ENCODE measurements at places on chromosomes 11 and 22. TPM values are rescaled to one million over a fixed set of nuclear protein-coding genes. Genes with fewer than 3 reads are reported as not detected.

Gene MAP6
- total RNA-seq: 12.4 TPM

Gene SMC1B
- not detected for total RNA-seq

DNA sequence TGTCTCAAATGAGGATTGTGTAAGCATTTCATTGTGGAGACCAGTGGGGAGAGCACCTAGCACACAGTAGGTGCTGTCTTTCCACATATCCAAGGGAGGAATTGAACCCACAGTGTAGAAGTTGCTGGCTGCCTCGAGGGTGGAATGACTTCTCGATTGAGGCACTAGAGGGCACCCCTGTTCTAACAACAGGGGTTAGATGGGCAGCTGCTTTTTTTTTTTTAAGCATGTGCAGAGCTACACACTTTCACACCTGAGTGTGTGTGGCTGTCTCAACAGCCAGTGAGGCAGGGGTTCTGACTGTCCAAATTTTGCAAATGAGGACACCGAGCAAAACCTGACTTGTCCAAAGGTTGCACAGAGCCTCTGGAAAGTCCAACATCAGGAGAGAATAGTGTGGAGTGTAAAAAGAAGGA lies 118.2 kb upstream of the CRYBB3 start:
- no peak overlapping the region for H3K4me3 ChIP-seq
- H3K27me3 ChIP-seq: no peaks in the 10 kb centered on the region
- H3K27ac ChIP-seq: no peak overlapping the region
- DNase-seq: no peak
- H3K36me3 ChIP-seq: no peaks in the 10 kb centered on the region

GRCh38 chr11:22076271-22076930 lies 116.5 kb upstream of the ANO5 start:
- no peaks in the 10 kb centered on the region for H3K36me3 ChIP-seq
- H3K4me1 ChIP-seq: no peaks in the 10 kb centered on the region
- H3K27ac ChIP-seq: no peak overlapping the region
- H3K4me3 ChIP-seq: no peak overlapping the region

DNA sequence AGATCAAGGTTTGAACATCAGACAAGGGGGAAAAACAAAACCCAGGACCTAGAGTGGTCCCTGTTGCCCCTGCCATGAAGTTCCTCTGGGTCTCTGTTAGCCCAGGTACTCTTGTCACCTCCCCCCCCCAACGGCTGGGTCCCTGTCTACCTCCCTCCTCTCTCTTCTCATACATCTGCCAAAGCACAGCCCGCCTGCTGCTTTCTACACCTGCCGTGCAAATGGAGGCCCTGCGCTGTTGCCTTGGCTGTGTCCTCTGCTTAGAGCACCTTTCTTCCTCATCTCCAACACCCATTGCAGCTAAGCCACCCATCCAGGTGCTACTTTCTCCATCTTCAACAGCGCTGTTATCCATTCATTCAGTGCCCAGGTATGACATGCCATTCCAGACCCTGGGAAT lies 99.2 kb downstream of the TP53I11 start:
- DNase-seq: no peak
- H3K36me3 ChIP-seq: no peaks in the 10 kb centered on the region
- H3K4me3 ChIP-seq: no peak overlapping the region
- no peak overlapping the region for H3K27ac ChIP-seq
- no peaks in the 10 kb centered on the region for H3K27me3 ChIP-seq

DNA sequence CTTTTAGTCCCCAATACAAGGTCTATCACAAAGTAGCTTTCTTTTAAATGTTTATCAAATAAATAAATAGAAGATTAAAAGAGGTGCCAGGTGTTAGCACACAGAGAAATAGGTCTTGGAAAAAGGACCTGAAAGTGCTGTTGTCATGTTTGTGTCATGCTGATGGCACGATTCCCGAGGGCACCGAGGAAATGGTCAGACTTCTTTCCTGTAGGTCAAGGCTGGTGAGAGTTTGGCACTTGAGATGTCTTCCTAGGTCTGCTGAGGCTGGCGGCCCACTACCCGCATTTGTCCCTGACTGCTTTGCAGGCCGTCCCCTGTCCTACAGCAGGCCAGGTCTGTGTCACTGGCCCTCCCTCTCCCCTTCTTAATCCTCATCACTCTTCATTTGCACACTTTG lies 112.1 kb downstream of the ATXN10 start:
- no peaks in the 10 kb centered on the region for H3K27me3 ChIP-seq
- H3K4me1 ChIP-seq: peaks cover 16% of the 10 kb centered on the region
- no peak overlapping the region for H3K27ac ChIP-seq
- H3K4me3 ChIP-seq: no peak overlapping the region
- no peaks in the 10 kb centered on the region for H3K36me3 ChIP-seq

DNA sequence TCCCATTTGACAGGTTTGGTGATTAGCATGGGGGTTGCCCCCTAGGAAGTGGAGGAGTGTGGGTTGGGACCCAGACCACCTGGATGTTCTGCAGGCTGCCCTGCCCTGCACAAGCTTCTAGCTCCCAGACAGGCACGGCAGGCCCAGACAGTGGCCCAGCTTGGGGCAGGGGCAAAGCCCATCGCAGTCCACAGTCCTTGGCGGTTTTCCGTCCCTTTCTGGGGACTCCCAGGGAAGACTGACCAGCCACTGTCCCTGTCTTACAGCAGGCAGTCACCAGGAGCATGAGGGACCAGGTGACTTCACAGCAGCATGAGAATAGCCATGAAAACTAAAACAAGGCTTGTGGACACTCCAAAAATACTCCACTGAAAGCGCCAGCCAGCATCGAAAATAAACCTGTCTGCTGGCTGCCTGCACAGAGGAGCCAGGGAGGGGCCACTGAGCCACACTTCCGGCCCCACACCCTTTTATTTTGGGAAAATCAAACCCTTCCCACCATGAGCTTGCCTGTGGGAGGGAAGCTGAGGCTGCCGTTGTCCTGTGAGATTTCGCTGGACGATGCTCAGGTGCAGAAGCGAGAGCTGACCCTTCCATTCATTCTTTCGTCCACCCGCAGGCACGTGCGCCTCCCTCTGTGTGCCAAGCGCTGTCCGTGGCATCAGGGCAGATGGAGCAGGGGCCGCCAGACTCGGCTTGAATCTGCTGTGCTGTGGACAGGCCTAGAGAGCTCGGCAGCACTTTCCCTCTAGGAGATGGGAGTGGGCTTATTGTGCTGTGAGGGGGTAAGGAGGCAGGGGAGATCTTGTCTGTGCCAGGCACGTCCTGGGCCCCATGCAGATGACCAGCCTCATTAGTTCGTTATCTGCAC lies 28.0 kb downstream of the FADD start:
- DNase-seq: no peak
- no peaks in the 10 kb centered on the region for H3K27me3 ChIP-seq
- no peak overlapping the region for H3K4me3 ChIP-seq

DNA sequence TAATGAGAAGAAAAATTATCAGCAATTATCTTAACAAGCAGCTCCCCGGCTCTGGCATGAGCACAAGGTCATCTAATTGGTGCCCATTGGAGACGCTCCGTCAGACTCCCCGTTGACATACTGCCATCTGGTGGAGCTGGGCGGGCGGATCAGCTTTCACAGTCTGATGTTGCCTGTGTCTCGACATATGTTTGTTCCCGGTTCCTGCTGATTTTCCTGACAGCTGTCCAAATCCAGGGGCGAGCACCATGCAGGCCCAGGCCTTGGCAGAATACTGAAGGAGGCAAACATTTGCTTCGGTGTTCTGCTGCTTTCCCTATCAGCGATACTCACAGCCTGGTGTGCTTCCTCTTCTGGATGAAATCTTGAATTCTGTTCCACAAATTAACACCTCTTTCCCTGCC lies 43.8 kb upstream of the BARX2 start:
- H3K4me3 ChIP-seq: no peak overlapping the region
- peak; percentile 77 for DNase-seq
- H3K27ac ChIP-seq: no peak overlapping the region

DNA sequence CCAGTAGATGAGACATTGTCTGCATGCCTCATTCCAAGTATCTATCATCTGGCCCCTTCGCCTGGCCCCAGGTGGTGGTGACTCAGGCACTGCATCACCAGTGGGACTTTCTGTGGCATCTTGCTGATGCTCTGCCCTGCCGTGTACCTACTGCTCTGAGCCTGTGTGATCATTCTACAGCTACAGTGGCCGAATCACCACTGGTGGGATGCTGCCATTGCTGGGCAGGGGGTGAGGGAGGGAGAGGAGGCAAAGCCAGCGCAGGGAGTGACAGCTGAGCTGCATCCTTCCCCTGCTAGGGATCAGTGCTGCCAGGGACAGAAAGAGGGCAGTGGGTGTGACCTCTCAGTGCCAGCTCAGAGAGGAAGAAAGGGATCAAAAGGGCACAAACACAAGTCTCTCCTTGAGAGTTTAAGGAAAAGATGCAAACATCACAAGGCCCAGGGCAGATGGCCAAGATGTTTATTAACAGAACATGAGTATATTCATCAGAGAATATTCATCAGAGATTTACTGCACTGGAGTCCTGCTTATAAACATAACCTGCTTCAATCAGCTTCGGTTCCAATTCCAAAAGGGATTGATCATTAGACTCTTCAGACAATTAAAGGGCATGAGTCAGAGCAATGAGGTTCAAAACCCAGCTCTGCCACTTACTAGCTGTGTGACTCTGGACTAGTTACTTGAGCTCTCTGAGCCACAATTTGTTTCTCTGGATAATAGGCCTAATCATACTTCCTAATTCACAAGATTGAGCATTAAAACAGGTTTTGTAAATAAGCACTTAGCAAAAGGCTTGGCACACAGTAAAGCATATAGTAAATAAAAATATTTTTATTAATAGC lies 109.8 kb downstream of the NAT10 start:
- no peak overlapping the region for H3K27ac ChIP-seq
- H3K36me3 ChIP-seq: no peaks in the 10 kb centered on the region
- DNase-seq: no peak
- no peaks in the 10 kb centered on the region for H3K4me1 ChIP-seq
- no peak overlapping the region for H3K4me3 ChIP-seq
